AG08396 (cell line): ENCODE measurements at places on chromosomes 13 and 19.

DNA sequence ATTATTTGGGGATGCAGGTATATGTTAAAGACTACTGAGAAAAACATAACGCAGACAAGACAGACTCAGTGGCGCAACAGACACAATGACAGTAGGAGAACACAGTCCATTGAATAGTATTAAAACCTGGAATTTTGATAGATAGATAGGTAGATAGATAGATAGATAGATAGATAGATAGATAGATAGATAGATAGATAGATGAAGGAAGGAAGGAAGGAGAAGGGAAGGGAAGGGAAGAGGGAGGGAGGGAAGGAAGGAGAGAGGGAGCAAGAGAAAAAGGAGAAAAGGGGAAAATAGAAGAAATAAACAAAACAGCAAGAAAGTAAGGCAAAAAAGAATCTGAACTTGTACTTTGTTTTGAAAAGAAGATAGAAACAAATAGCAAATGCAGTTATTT, 404.5 kb downstream of the FOXO1 start:
- no peak for DNase-seq

GRCh38 chr13:75410207-75410606, 71.8 kb downstream of the TBC1D4 start:
- no peak for DNase-seq

DNA sequence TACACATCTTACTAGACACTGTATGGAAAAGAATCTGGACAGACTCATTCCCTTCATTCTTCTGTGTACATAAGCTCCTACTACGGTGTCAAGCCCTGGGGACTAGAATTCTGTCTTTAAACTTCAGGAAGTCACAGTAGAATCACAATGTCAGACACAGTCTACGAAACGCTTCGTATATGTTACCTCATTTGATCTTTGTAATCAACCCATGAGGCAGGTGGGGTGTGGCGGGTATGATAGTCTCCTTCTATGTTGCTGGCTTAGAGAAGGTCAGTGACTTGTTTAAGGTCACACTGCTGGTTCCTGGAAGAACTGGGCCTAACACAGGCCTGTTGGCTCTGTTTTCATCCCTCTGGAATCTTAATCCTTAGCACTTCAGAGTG, 32.2 kb upstream of the TPT1 start:
- DNase-seq = no peak

GRCh38 chr19:2320049-2320448, 8.3 kb downstream of the LSM7 start:
- DNase-seq = no peak

GRCh38 chr13:70170689-70171088, 62.4 kb upstream of the KLHL1 start:
- DNase-seq = no peak

GRCh38 chr13:93039131-93039530, 187.5 kb upstream of the GPC6 start:
- no peak for DNase-seq

GRCh38 chr13:28408235-28408848, 86.6 kb downstream of the FLT1 start:
- no peak for DNase-seq

DNA sequence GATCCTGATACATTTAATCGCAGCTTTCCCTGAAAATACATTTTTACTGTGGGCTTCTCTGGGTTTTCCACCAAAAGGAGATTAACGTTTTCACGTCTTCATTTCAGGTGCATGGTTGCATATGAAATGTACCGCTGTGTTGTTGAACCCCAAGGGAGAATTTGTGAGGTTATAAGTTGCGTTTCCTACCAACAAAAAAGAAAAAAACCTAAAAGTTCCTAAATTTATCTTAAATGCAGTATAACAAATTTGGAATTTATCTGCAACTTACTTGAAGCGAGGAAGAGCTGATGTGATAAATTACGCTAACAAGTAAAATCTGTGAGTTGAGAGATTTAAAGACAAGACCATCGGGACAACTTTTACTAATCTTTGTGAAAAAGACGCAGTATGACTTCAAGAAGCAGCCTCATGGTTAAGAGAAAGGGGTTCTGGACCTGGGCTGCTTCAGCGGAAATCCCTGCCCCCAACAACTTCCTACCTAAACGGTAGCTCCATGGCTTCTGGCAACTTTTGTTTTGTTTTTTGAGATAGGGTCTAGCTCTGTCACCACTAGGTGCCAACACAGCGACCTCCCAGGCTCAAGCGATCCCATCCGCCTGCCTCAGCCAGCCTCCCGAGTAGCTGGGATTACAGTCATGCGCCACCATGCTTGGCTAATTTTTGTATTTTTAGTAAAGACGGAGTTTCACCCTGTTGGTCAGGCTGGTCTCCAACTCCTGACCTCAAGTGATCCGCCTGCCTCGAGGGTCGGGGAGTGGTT, 958 bp upstream of the OBI1 start:
- no peak for DNase-seq

DNA sequence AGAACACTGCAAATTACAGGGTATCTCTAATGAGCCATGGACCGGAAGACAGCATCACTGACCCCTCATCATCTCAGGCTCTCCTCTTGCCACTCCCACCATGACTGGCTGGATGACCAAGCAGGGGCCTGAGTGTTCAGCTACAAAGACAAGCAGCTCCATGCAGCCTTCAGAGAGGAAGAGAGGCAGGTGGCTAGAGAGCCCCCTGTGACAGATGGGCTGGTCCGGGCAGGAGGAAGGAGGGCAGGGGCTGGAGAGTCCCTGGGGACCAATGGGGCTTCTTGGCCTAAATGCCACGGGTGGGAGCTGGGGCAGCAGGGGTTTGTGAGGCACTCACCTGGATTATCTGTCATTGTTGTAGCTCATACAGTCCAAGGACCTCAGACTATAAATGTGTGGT, 12.8 kb upstream of the RASA3 start:
- DNase-seq = no peak

GRCh38 chr19:3494559-3494958, 5.9 kb downstream of the DOHH start:
- no peak for DNase-seq

DNA sequence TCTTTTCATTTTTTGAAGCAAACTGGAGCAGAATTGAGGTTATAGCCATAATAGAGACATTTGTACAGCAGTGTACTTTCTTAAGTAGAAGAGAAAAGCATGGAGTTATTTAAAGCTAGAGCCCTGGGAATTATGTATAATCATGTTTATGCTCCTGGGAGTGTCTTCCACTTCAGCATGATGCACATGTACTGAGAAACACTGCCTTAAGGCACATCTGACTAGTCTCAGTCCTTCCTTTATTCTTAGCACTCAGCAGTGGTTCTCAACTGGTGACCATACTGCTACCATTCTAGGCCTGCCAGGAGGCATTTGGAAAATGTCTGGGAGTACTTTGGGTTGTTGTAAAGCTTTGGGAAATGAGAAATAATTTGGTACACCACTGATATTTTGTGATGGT, 45.8 kb downstream of the VWA8 start:
- DNase-seq = no peak

GRCh38 chr13:102869948-102870676, 24.3 kb downstream of the ERCC5 start:
- DNase-seq = no peak
